ENCODE measurements at places on chromosomes 2 and 18.

- DNase-seq, result no peak
Measured at GRCh38 chr18:33128581-33128980, 311.9 kb downstream of the CCDC178 start.

GRCh38 chr2:153532140-153532539 is 53.6 kb upstream of the RPRM start:
- DNase-seq, result no peak

DNA sequence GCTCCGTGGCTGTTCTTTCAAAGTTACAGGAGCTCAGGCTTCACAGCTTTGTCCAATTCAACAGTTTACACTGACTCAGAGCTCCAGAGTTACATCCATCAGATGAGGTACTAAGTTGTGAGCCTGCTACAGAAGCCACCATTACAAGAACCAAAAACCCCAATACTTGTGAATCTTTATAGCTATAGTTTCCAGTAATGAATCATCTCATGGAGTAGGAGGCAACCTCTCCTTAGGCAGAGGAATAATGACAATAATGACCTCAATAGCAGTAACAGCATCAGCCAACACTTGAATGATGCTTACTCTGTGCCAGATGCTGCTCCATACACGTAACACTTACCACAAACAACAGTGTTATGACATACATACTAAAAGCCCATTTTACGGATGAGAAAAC is 3.6 kb downstream of the ZC3H8 start:
- DNase-seq, result no peak

DNA sequence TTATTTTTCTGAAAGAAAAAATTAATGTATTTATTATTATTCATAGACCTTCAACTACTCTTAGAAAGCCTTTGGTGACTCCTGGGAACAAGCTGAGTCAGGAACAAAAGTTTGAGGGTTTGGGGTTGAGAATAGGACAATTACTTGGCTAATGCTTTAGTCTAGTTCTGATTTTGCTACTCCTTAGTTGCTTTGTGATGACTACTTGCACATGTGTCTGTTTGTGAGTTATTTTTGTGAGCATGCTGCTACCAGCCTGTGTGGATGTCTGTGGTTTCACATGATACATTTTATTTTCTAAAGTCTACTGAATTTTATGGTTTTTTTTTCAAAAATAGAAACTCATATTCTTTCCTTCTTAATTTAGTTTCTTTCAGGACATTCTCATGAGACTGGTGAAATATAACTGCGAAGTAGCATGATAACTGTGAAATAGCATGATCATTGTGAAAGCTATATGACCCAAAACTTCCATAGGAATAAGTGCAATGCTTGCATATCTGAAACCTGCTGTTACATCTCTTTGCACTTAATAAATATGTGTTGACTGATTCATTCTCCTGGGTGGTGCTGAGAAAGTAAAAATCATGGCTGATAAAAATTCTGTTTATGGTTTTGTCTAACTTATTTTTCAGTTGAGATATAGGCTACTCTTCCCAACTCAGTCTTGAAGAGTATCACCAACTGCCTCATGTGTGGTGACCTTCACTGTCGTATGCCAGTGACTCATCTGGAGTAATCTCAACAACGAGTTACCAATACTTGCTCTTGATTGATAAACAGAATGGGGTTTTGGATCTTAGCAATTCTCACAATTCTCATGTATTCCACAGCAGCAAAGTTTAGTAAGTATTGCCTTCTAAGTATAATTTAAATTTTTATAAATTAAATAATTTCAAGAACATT is 17.9 kb upstream of the IL18R1 start:
- no peak for DNase-seq

GRCh38 chr2:10452312-10452711 is 4.2 kb upstream of the ODC1 start:
- DNase-seq, result no peak

DNA sequence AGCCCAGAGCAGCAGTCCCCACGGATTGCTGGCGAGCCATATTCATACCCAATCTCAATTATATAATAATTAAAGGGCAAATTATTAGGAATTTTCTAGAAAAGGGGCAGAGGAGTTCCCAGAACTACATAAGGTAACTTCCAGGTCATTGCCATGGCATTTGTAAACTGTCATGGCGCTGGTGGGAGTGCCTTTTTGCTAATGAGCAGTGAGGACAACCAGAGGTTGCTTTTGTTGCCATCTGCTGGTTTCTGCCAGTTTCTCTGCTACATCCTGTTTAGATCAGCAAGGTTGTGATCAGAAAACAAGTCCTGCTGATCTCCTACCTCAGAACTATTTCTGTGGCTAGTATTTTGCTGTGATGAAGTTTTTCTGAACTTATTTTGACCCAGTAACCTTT is 159.8 kb upstream of the PIEZO2 start:
- DNase-seq, result no peak

DNA sequence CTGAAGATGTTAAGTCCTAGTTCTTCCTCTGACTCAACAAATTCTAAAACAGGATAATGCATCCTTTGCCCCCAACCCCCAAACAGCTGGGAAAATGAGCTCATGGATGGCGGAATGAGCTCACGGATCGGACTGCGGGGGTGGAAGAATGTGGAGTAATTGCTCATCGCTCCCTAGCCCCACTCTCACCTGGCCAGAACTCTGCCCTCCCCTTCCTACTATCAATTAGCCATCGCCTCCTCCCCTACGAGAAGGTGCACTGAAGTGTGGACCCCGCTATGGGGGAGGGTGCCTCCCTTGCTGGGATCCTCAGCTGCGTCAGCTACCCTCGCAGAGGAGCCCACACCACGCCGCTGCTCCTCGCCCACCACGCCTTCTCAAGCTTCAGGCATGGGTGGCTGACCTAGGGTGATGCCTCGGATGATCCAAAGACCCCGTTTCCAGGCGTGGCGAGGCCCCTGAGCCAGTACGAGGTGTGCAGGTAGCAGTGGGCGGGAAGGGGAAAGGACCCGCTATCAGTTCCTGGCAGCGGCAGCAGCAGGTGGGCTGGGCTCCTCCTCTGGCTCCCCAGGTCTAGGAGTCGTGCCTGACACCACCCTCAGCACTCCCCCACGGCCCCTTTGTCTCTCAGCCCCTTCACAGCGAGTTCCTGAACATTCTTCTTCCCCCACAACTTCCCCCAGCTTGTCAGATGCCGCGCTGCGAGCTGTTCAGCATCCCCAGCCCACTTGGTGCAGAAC is 82.1 kb upstream of the POMC start:
- DNase-seq, result peak; percentile 44

- DNase-seq, result no peak
Measured at GRCh38 chr18:26438980-26439379, 109.4 kb downstream of the KCTD1 start.

DNA sequence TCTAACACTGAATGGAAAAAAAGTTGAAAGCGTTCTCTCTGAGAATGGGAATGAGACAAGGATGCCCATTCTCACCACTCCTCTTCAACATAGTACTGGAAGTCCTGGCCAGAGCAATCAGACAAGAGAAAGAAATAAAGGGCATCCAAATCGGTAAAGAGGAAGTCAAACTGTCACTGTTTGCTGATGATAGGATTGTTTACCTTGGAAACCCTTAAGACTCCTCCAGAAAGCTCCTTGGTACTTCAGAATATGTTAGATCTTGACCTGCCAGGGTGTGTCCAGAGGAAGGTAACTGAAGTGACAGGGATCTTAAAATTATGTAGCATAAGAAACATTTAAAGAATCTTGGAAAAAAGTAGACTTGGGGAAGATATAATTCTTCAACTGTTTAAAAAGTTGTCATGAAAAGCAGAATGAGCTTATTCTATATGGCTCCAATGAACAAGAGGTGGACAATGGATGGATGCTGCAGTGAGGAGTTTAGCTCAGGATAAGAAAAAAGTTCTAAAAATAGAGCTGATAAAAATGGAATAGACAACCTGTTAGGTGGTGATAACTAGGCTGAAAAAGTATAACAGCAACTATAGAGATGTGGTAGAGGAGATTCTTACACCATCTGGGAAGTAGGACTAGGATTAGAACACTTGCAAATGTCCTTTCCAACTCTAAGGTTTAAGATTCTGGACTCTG is 16.8 kb upstream of the SULT1C4 start:
- DNase-seq, result no peak

- no peak for DNase-seq
Measured at GRCh38 chr2:3180082-3180908, 197.3 kb downstream of the EIPR1 start.

- DNase-seq, result no peak
Measured at GRCh38 chr2:131011486-131011885, 81.8 kb downstream of the FAM168B start.

DNA sequence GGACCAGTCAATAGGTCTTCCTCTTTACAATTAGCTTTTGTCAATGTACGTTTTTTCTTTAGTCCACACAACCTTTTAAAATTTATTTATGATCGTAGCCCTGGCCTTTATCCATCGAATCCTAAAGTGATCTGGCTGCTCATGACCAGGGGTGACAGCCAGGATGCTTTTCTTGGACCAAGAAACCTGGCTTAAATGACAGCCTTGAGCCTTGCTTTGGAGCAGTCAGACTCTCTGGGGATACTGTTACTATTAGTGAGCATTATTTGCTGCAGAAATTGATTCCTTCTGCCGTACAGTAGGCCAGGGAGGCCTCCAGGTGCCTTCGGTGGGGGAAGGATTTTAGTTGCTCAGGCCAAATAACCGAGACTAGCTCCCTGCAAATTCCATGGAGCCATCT is 70.2 kb downstream of the AGAP1 start:
- DNase-seq, result no peak

- no peak for DNase-seq
Measured at GRCh38 chr2:85273738-85274731, 53.8 kb downstream of the TGOLN2 start.

DNA sequence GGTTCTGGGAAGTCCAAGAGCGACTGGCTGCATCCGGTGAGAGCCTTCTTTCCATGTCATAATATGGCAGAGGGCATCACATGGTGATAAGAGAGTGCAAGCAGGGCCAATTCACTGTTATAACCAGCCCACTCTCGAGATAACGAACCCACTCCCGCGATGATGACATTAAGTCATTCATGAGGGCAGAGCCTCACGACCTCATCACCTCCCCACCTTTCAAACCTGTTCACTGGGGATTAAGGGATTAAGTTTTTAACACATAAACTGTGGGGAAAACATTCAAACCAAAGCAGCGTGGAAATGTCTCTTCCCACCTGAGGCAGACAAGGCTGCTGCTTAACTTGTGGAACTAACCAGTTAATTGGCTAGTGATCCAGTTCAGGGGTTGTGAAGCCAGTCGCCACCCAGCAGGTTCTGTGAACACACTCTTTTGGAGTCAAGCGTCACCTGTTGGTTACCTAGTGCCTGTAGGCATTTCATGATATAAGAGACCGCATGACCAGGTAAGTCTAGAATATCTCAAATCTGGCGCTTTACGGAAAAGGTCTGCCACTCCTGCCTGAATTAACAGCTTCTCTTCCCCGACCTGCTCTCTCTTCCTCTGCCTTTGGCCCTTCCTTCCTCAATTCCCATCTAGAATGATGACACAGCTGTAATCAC is 54.3 kb downstream of the EDAR start:
- DNase-seq, result no peak

- DNase-seq, result no peak
Measured at GRCh38 chr2:164710837-164711765, 89.8 kb upstream of the GRB14 start.

DNA sequence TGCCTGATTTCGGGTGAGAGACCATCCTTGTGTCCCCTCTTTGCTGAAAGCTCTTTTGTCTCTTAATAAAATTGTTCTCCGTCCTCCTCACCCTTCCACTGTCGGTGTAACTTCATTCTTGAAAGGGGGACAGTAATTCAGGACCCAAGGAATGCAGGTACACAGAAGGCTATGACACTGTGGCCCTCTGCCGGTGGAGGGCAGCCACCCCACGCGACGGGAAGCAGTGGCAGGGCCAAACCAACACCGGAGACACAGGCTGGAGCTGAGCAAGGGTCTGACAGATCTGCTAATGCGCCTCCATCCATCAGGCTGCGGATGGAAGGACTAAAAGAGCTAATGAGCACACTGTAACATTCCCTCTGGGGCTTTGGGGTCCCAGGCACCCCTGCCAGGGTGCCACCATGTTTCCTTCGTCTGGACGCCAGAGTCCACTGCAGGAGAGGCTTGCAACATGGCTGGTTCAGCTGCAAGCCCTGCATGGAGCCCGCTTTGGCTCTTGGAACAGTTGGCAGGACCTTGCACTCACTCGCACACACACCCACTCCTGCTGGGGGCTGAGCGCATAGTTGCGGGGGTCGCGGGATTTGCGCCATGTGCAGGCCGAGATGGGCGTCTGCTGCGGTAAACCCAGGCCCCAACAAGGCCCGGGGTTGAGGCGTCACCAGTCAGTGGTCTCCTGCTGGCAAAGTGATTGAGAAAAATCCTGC is 544.1 kb upstream of the CDH7 start:
- no peak for DNase-seq

DNA sequence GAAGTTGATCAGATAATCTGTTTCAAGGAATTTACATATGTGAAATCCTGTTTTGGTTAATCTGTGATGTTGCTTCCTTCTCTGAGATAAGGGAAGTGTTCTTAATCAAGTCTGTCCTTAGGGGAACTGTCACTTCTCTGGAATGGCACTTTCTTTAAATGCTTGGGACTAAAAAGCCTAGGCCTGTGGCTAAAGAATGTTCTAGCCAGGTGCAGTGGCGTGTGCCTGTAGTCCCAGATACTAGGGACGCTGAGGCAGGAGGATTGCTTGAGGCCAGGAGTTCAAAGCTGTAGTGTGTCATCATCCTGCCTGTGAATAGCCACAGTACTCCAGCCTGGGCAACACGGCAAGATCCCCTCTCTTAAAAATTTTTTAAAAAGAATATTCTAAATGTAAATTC is 217.6 kb upstream of the SIX3 start:
- DNase-seq, result no peak

- no peak for DNase-seq
Measured at GRCh38 chr2:25497229-25497917, 155.6 kb upstream of the DNMT3A start.

DNA sequence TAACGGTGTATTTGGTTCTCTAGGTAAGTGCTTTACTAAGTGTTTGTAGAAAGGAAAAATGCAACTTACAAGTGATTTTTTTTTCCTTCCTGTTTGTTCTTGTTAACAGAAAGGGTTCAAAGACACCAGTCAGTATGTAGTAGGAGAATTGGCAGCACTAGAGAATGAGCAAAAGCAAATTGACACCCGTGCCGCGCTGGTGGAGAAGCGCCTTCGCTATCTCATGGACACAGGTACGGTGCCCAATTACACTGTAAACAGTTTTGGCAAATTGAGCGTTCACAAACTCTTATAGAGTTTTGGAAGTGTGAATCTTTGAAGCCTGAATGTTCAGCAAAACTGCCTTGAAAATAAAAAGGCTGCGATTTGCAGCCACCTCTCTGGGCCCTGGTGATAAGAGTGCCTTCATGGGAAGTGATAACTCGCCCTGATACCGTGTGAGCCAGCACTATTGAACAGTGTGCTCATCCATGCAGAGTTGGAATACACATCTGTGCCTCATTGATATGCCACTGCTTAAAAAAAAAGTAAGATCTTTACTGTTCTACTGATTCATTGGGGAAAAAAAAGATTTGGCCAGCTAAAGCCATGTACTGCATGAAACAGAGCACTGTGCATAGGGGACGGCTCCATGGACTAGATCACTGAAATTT is 54.0 kb upstream of the OTX1 start:
- DNase-seq, result no peak

GRCh38 chr2:219782737-219783348 is 155.4 kb downstream of the SLC4A3 start:
- DNase-seq, result no peak
